ENCODE measurements at places on chromosomes 5 and 9.
A peak's percentile ranks its signal among the peaks of the same experiment; 100 is the strongest.

DNA sequence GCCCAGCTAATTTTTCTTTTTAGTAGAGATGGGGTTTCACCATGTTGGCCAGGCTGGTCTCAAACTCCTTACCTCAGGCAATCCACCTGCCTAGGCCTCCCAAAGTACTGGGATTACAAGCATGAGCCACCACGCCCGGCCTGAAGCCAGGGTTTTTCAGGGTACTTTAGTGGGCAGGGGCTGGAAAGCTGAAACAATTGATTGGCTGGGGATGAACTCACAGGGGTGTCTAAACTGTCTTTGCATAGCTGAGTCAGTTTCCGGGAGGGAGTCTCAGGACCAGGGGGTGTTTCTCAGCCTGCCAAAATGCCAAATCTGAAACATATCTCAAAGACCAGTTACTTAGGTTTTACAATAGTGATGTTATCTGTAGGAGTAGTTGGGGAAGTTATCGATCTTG lies 46.1 kb downstream of the PRUNE2 start:
- H3K27ac ChIP-seq, result no peak overlapping the region
- no peaks in the 10 kb centered on the region for H3K4me1 ChIP-seq
- no peak for DNase-seq
- H3K4me3 ChIP-seq, result no peak overlapping the region
- no peaks in the 10 kb centered on the region for H3K36me3 ChIP-seq
- peaks cover 2% of the 10 kb centered on the region for H3K27me3 ChIP-seq

- no peaks in the 10 kb centered on the region for H3K4me1 ChIP-seq
- no peaks in the 10 kb centered on the region for H3K36me3 ChIP-seq
- H3K27ac ChIP-seq, result no peak overlapping the region
- no peak overlapping the region for H3K4me3 ChIP-seq
- no peak for DNase-seq
These were observed 157.2 kb downstream of the MELK start for GRCh38 chr9:36729906-36730305.

GRCh38 chr5:113212244-113212920 lies 222.4 kb downstream of the TSSK1B start:
- H3K36me3 ChIP-seq, result no peaks in the 10 kb centered on the region
- no peak overlapping the region for H3K4me3 ChIP-seq
- H3K27me3 ChIP-seq, result peaks cover 4% of the 10 kb centered on the region
- no peaks in the 10 kb centered on the region for H3K4me1 ChIP-seq

- no peak overlapping the region for H3K4me3 ChIP-seq
- DNase-seq, result no peak
- no peaks in the 10 kb centered on the region for H3K36me3 ChIP-seq
- H3K27ac ChIP-seq, result no peak overlapping the region
- H3K27me3 ChIP-seq, result no peaks in the 10 kb centered on the region
- no peaks in the 10 kb centered on the region for H3K4me1 ChIP-seq
These were observed 51.9 kb upstream of the COL5A1 start for GRCh38 chr9:134589748-134590147.

DNA sequence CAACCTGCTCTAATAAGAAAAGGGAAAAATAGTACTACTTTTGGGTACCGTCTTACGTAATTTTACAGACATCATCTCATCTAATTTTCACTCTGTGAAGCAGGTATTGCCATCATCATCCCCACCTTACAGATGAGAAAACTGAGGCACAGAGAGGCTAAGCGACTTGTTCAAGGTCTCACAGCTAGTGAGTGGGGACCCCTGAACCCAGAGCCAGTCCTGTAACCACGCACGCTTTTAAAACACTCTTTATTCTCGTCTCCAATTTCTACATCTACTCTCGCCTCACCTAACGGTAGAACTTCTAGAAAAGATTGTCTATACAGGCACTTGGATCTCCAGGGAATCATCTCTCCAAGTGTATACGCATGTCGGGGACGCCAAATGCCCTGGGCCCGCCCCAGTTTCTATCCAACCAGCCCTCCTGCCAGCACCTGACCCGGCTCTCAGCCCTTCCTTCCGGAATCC lies 1.5 kb upstream of the TRAF1 start:
- DNase-seq, result no peak
- H3K4me3 ChIP-seq, result peak overlapping the region; percentile 89
- peaks cover 87% of the 10 kb centered on the region for H3K4me1 ChIP-seq
- H3K27ac ChIP-seq, result peak overlapping the region; percentile 96

DNA sequence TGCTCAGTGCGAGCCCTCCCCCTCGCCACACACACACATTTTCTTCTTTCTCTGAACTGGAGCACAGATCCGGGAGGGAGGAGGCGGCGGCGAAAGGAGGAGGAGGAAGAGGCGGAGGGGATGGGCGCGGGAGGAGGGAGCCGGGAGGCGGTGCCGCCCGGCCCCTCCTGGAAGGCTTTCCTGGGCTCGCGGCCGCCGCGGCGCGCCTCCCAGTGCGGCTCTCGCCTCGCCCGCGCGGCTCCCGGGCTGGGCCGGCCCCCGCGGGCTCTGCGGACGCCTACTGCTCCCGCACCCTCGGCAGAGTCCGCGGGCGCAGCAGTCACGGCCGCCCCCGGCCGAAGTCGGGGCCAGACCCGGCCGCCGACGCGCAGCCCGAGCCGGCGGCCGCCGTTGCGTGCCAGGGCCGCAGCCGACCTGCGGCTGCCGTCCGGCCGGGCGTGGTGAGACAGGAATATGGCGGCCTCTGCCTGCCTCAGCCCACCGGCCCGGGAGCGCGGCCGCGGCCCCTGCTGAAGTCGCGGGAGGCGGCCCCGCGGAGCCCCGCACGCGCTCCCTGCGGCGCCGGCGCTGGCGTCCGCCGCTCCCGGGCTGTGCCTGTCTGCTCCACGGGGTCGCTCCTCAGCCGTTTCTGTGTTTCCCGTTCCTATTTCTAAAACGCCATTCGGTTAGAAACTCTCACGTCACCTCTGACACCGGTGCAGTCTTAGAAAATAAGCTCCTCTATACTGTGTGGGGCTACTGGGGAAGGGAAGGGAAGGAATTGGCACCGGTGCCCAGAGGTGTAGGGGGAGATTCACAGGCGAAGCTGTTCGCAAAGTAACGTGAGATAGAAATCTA lies 500 bp upstream of the GNAQ start:
- no peaks in the 10 kb centered on the region for H3K27me3 ChIP-seq
- peak overlapping the region; percentile 94 for H3K27ac ChIP-seq
- H3K36me3 ChIP-seq, result peaks cover 2% of the 10 kb centered on the region
- DNase-seq, result peak; percentile 73
- peaks cover 64% of the 10 kb centered on the region for H3K4me1 ChIP-seq

GRCh38 chr5:118981783-118982182 lies 6.6 kb downstream of the DTWD2 start:
- no peaks in the 10 kb centered on the region for H3K27me3 ChIP-seq
- no peak overlapping the region for H3K4me3 ChIP-seq
- H3K27ac ChIP-seq, result no peak overlapping the region
- DNase-seq, result no peak

- no peaks in the 10 kb centered on the region for H3K4me1 ChIP-seq
- no peak overlapping the region for H3K27ac ChIP-seq
- no peak for DNase-seq
- no peak overlapping the region for H3K4me3 ChIP-seq
These were observed 115.6 kb upstream of the IRX4 start for GRCh38 chr5:1998348-1998669.

Data from activated T-helper 1 cell treated with anti-CD3 and anti-CD28 coated beads, Interleukin-12 subunit alpha, Interleukin-12 subunit beta, Interleukin-2, Interleukin-4 antibody, amounts not matched to agents 30 ng/mL and 10 ng/mL and 1 ng/mL, durations not matched to agents 14 hours and 24 hours and 36 hours (primary cell).